ENCODE measurements at places on chromosomes 6 and 20. TPM values are rescaled to one million over a fixed set of nuclear protein-coding genes. Genes with fewer than 3 reads are reported as not detected.

DNA sequence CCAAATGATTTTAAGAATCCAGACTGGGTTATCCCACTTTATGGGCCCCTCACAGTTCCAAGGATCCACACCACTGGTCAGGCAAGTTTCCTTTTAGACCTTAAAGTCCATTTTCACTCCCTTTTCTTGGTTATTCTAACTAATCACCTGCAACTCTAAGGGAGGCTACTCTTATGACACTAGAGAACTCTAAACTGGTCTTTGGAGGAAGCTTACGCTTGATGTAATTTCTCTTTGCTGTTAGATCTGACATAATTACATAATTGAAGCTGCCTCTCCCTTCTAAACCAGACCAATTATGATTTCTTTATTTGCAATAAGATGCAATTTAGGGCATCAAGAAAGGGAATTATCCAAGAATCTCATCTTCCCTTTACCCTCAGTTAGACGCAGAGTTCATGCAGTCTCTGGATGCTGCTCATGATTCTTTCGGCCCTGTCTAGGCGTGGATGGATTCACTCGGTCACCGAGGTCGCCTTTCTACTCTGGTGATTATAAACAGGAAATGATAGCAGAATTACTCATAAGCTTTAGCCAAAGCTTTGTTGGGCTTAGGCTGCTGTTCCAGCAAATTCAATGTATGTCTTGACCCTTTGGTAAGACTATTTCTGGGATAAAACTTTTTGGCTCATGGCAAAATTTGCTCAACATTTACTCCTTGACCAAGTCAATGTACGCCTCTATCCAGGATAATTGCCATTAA, 166.4 kb upstream of the PRND start:
- H3K27ac ChIP-seq, result peak overlapping the region; percentile 63
- H3K4me1 ChIP-seq, result peaks cover 19% of the 10 kb centered on the region
- H3K36me3 ChIP-seq, result no peaks in the 10 kb centered on the region
- H3K27me3 ChIP-seq, result no peaks in the 10 kb centered on the region
- H3K4me3 ChIP-seq, result no peak overlapping the region
- peak; percentile 81 for DNase-seq

DNA sequence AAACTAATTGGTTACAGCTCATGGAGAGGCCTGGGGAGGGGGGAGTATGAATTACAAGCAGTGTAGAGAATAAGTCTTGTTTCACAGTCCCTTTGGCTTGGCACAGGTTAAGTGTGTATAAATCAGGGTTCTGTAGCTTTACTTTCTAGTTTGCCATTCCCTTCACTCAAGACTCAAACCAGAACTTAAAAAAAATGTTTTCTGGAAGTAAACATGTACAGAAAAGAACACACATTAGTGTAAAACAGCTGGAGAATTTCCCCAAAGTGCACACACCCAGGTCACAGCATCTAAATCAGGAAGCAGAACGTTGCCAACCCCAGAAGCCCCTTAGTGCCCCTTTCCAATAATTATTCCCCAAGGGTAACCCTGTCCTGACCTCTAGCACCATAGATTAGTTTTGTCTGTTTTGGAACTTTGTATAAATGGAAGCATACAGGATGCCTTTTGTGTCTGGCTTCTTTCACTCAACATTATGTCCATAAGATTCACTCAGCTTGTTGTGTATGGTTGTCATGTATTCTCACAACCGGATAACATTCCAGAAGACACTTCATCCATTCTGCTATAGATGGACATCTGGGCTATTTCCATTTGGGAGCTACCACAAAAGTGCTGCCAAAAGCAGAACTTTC, 33.7 kb upstream of the SCUBE3 start:
- no peaks in the 10 kb centered on the region for H3K27me3 ChIP-seq
- H3K36me3 ChIP-seq, result no peaks in the 10 kb centered on the region
- H3K4me1 ChIP-seq, result no peaks in the 10 kb centered on the region
- no peak overlapping the region for H3K27ac ChIP-seq
- peak; percentile 64 for DNase-seq
- H3K4me3 ChIP-seq, result no peak overlapping the region

DNA sequence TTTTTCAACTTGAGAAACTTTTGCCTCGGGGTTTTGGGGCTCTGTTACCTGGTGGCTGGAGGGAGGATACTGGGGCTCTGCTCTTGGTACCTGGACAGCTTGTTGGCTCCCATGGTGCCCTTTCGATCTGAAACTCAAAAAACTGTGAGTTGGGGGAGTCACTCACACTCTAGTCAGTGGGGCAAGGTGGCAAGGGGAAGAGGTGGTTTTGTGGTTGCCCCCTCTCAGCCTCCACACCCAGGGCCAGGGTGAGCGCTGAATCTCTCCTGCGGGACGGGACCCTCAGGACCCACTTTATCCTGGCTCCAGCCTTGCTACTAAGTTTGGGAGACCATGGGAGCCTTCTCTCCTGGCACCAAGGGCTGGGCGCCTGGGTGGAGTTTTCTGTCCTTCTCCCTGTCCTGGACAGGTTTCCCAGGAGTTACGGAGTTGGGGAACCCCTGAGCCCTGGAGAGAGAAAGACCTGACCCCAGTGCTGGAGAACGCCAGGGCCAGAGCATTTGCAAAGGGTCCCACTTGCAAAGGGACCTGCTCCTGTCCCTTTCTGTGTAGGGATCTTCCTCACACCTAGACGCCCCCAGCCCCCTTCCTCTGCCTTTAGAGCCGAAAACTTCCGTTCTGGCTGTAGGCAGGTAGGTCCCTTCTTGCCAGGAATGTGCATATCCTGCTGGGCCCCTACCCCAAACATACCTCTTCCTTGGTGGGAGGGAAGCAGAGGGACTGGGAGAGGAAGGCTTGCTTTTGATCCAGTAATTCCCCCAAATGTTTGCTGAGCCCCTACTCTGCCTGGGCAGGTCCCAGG, 2.9 kb downstream of the FOXP4 start:
- no peak overlapping the region for H3K4me3 ChIP-seq
- peaks cover 6% of the 10 kb centered on the region for H3K27me3 ChIP-seq
- H3K4me1 ChIP-seq, result peaks cover 2% of the 10 kb centered on the region
- H3K36me3 ChIP-seq, result no peaks in the 10 kb centered on the region
- no peak overlapping the region for H3K27ac ChIP-seq

RAB44 gene
- total RNA-seq, result under 0.01 TPM

PSORS1C1 gene
- 0.66 TPM for total RNA-seq

PACRG gene
- 0.66 TPM for total RNA-seq

- H3K4me3 ChIP-seq, result no peak overlapping the region
- no peaks in the 10 kb centered on the region for H3K4me1 ChIP-seq
- no peak overlapping the region for H3K27ac ChIP-seq
- no peak for DNase-seq
- no peaks in the 10 kb centered on the region for H3K27me3 ChIP-seq
- no peaks in the 10 kb centered on the region for H3K36me3 ChIP-seq
Observed at GRCh38 chr20:19017104-19017690, 195.2 kb upstream of the SLC24A3 start.

GRCh38 chr20:50415516-50416268, 94.5 kb upstream of the PTPN1 start:
- no peaks in the 10 kb centered on the region for H3K27me3 ChIP-seq
- H3K4me3 ChIP-seq, result no peak overlapping the region
- DNase-seq, result peak; percentile 99
- H3K36me3 ChIP-seq, result no peaks in the 10 kb centered on the region

TMEM244 gene
- total RNA-seq, result not detected

SEMG1 gene
- not detected for total RNA-seq

DNA sequence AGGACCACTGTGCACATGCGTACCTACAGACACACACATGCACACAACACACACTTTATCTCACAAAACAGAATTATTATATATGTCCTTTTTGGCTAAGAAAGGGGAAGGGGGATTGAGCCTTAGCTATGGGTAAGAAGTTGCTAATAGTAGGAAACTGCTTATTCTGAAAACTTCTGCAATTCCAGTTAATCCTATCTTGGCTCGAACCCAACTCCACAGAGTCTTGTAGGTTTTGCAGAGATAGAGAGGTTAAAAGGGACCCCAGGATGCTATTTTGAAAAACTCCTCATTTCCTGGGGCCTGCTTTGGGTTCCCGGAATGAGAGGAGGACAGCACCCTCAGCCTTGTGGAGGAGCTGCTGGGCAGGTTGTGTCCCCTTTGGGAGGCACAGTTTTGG, 233.8 kb downstream of the CLIC5 start:
- no peak for DNase-seq
- no peaks in the 10 kb centered on the region for H3K4me1 ChIP-seq
- no peaks in the 10 kb centered on the region for H3K27me3 ChIP-seq
- H3K27ac ChIP-seq, result no peak overlapping the region
- H3K4me3 ChIP-seq, result no peak overlapping the region

KCNQ2 gene
- total RNA-seq, result not detected

BPIFB1 gene
- not detected for total RNA-seq

BNIP5 gene
- not detected for total RNA-seq

SGK1 gene
- 132 TPM for total RNA-seq

RMND1 gene
- 50.6 TPM for total RNA-seq

DNA sequence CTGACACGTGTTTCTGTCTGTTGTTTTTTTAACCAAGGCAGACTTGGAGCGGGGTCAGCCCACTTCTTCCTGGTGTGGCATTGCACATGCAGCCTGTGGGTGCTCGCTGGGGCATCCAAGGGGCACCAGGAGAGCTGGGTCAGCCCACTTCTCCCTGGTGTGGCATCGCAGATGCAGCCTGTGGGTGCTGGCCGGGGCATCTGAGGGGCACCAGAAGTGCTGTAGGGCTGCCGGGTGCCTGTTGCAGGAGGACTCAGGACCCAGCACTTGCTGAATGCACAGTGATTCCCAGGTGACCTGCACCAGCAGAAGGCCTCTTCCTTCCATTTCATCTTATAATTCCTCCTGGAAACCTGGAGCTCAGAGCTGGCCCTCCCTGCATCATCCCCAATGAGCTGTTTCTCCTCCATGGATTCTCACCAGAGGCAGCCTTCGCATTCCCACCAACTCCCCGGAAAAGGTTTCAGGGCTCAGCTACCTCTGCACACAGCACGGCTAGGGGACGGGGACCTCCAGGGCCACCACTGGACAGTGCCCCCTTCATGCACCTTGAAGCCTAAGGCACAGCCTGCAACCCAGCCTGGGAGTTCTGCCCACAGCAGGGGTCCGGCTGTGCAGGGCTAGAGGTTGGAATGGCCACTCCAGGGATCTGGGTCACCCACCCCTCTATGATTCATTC, 218.8 kb downstream of the TAF4 start:
- no peak for DNase-seq
- H3K27ac ChIP-seq, result no peak overlapping the region
- H3K27me3 ChIP-seq, result peaks cover 8% of the 10 kb centered on the region
- no peak overlapping the region for H3K4me3 ChIP-seq
- peaks cover 3% of the 10 kb centered on the region for H3K4me1 ChIP-seq

PPT2 gene
- total RNA-seq, result 37.3 TPM

DNA sequence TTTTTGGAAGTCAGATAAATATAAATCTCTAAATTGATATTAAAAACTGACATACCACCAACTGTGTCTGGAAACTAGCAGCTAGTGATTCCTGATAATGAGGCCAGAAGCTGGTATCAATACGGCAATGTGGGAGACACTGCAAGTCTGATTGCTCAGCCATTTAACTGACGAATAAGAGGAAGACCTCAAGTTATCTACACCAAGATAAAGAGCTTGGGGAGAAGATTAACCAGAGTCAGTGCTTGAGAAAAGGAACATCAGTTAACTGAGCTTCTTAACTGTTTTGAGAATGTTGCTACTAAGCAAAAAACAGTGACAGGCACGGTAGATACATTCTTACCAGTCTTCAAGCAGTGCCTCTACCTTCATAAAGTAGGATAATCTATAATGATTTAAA, 140.4 kb upstream of the TENT5A start:
- peaks cover 21% of the 10 kb centered on the region for H3K4me1 ChIP-seq
- H3K36me3 ChIP-seq, result no peaks in the 10 kb centered on the region
- H3K27ac ChIP-seq, result no peak overlapping the region
- DNase-seq, result no peak
- no peak overlapping the region for H3K4me3 ChIP-seq
- H3K27me3 ChIP-seq, result no peaks in the 10 kb centered on the region

DNA sequence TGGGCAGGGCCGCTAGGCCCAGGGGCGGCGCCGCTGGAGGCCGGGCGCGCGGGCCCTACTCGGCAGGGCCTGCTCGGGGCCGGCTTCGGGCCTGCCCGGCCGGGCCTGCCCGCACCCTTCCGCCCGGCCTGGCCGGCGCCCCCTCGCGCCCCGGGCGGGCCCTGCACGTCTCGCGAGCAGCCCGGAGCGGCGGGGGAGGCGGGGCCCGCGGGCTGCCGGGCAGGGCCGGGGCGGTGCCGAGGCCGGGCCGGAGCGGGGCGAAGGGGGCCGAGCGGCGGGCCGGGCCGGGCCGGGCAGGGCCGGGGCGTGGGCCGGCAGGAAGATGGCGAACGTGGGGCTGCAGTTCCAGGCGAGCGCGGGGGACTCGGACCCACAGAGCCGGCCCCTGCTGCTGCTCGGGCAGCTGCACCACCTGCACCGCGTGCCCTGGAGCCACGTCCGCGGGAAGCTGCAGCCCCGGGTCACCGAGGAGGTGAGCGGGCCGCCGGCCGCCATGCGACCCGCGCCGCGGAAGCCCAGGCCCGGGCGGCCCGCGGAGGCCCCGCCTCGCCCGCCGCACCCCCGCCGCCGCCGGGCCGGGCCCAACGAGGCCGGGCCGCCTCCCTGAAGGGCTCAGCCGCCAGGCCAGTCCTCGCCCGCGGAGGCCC, at the start of gene NPEPL1:
Gene NPEPL1 (plus strand): TSS at position 222 of the 647 bp plus-strand sequence. CDS start 101 bp downstream, at position 323.
- H3K27ac ChIP-seq, result peak within 1 kb of the TSS; percentile 38
- peaks cover 6% of the 10 kb centered on the region for H3K36me3 ChIP-seq
- H3K4me1 ChIP-seq, result peaks cover 8% of the 10 kb centered on the region
- H3K4me3 ChIP-seq, result peak within 1 kb of the TSS; percentile 33

MAN1A1 gene
- 120 TPM for total RNA-seq

DNA sequence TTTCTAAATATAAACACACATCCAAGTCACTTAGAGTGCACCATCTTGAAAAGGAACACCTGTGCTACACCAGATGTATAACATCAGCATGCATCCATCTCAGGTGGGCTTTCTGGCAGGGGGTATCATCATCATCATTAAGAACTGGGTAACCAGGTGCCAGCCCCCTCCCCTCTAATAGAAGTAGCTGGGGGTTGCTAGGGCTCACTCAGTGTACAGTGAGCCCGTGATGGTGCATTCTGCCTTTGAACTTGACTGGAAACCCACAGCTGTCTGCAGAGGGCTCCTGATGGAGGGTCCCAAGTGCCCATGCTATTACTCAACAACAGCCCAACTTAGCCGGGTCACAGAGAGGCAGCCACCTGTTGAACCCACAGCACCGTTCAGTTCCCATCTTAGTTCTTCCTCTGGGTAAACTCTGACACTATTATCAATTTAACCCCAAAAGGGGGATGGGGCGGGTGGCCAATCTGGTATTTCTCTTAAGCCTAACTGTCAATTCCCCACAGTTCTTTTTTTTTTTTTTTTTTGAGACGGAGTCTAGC, 32.7 kb upstream of the CCND3 start:
- no peaks in the 10 kb centered on the region for H3K4me1 ChIP-seq
- DNase-seq, result no peak
- H3K27ac ChIP-seq, result no peak overlapping the region

AHI1 gene
- 22.8 TPM for total RNA-seq

NCOA3 gene
- 23.1 TPM for total RNA-seq

DNA sequence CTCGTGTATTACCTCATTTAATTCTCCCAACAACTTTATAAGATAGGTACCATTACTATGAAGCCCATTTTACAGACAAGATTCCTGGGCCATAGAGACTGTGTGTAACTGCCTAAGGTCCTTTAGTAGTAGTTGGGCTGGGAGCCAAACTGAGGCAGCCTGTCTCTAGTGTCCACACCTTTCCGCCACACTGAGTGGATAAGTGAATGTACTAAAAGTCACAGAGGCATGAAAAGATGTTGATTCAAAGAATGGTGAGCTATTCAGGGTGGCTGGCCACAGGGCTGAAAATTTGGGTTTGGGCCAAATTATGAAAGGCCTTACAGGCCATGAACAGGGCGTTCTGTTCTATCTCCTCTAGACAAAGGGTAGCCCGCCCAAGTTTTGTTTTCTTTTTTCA, 11.0 kb downstream of the CD24 start:
- no peaks in the 10 kb centered on the region for H3K4me1 ChIP-seq
- no peaks in the 10 kb centered on the region for H3K36me3 ChIP-seq
